ENCODE measurements at places on chromosomes 1 and 21. TPM values are rescaled to one million over a fixed set of nuclear protein-coding genes. Genes with fewer than 3 reads are reported as not detected.
A peak's percentile ranks its signal among the peaks of the same experiment; 100 is the strongest.

Gene CD247
- 7.7 TPM for total RNA-seq

DNA sequence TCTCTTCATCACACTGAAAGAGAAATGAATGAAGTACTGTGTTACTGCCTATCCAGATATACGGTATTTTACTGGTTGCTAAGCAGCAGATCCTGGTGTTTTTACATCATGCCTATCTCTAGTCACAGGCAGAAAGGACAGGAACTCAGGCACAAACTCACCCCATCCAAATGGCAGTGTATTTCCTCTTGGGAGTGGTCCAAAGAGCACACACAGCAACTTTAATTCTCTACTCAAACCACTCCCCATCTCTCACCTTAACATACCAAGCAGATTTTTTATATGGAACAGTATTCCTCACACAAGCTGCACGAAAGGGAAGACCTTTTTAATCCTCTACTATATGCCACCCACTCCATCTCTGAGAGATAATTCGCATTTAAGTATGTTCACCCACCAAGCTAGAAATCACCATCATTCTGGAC lies 27.3 kb downstream of the EIF4G3 start:
- peak; percentile 25 for DNase-seq
- no peak overlapping the region for H3K4me3 ChIP-seq
- H3K27ac ChIP-seq, result no peak overlapping the region
- H3K27me3 ChIP-seq, result no peaks in the 10 kb centered on the region
- H3K36me3 ChIP-seq, result no peaks in the 10 kb centered on the region

Gene FHL3
- total RNA-seq, result 19.6 TPM

Gene GBP2
- 41.8 TPM for total RNA-seq

- peak overlapping the region; percentile 76 for H3K27ac ChIP-seq
- H3K4me3 ChIP-seq, result no peak overlapping the region
- no peak for DNase-seq
- no peaks in the 10 kb centered on the region for H3K4me1 ChIP-seq
Measured at GRCh38 chr1:21904704-21905520, 32.2 kb downstream of the HSPG2 start.

- DNase-seq, result peak; percentile 71
- H3K4me1 ChIP-seq, result peaks cover 20% of the 10 kb centered on the region
- no peak overlapping the region for H3K4me3 ChIP-seq
Measured at GRCh38 chr1:30885570-30886522, 22.7 kb downstream of the SDC3 start.

Gene EVA1B
- 31.8 TPM for total RNA-seq

Gene CA6
- total RNA-seq, result not detected
